ENCODE measurements at places on chromosomes 5 and 9.

DNA sequence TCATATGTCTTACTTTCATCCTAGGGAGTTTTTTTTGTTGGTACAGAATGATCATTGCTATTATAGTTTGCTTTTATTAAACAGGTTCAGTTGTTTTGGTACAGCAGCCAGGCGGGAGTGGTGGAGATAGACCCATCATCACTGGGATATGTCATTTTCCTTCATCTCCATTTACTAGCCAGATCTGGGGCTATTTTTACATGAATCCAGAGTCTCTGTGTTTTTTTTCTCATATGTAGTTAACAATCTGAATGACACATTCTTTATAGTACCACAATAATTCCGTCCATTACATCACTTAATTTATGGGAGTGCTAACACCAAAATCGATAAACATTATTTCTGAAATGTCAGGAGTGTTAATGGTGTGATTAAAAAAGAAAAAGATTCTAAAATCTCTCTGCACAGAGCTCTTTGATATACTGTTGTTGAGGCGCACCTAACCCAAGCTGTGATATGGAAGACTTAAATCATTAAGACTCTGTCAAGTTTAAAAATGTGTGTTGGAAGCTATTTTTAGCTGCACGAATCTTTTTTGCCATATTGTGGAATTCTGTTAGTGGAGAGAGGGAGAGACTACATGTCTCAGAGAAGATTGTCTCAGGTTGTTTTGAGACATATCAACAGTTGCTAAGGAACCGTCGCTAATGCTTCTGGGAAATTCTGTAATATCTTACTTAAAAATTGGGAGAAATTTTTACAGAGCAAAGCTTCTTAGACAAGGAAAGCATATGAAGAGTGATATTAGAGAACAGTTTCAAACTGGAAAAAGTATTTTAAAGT, 59.6 kb downstream of the RPS23 start:
- no peak for DNase-seq

GRCh38 chr5:82855893-82856550, 221.2 kb downstream of the TMEM167A start:
- no peak for DNase-seq

DNA sequence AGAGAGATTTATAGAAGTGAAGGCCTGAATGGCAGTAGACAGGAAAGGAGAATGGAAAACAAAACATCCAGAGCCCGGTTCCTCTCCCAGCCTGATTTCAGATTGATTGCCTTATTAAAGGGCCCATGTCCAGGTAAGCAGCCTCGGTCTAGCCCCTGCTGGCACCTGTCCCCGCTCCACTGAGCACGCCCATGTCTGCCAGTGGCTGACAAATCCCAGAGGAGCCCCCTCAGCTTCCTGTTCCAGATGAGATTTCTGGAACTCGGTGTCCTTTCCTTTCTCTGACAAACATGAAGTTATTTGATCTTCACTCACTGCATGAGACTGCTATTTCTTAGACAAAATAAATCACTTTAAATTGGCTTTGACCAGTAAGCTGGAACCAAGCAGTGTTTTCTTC, 187.0 kb upstream of the ADCY2 start:
- DNase-seq, result no peak

- DNase-seq, result no peak
Measured at GRCh38 chr5:181199881-181200638, 4.9 kb downstream of the TRIM7 start.

- no peak for DNase-seq
Measured at GRCh38 chr5:83776437-83777031, 55.9 kb upstream of the HAPLN1 start.

DNA sequence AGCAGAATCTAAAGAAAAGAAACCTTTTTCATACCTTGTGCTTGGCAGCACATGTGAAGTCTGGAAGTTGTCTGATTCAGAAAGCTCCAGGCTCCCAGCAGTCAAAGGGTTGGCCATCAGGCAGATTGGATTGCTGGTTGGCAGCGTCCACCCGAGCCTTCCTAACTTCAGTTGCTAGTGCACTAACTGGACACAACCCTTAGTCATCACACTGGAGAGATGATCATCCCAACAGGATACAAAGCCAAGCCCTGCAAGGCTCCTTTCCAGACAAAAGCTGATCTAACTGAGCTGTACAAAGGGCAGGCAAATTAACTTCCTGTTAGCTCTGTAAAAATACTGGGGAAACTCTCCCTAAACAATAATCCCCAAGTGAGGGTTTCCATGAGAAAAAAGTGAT, 185.6 kb downstream of the SNX18 start:
- no peak for DNase-seq

GRCh38 chr5:60399507-60399906, 300.5 kb downstream of the DEPDC1B start:
- no peak for DNase-seq

GRCh38 chr9:129319938-129320481, 141.9 kb upstream of the IER5L start:
- DNase-seq, result no peak

GRCh38 chr9:129026442-129027223, 1.5 kb downstream of the SH3GLB2 start:
- DNase-seq, result peak; percentile 75

DNA sequence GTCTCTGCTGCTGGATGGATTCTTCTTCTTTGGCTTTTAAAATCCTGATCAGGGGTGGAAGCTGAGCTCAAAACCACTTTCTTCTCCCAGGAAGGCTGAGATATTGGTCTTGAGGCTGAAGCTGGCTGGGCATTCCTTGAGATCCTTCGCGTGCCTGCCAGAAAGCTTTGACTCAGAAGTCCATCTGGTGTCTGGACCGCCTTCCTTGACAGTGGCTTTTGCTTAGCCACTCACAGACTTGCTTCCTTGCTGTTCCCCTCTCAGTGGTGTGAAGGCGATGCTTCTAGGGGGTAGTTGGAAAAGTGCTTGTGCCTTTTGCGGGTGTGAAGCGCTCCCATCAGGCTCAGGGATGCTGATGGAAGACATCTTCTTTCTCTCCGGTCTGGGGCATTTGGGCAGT, 45.9 kb downstream of the RGS3 start:
- DNase-seq, result no peak

GRCh38 chr5:179342577-179342976, 2.7 kb downstream of the ADAMTS2 start:
- peak; percentile 20 for DNase-seq

DNA sequence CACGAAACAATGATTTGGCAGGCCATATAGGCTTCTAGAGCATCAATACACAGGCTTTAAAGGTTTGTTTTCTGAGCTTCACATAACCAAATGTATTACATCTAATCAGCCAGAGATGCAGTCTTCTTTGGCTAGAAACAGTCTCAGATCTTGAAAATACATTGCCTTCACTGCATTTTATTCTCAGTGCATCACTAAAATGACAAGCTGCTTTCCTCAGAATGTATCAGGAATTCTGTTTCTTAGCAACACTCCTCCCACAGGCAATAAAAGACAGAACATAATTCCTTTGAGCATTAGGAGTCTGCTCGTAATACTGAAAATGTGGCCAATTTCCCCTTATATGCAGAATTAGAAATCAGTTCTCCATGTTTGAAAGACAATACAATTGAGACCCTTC, 36.9 kb downstream of the FEM1C start:
- DNase-seq, result no peak

DNA sequence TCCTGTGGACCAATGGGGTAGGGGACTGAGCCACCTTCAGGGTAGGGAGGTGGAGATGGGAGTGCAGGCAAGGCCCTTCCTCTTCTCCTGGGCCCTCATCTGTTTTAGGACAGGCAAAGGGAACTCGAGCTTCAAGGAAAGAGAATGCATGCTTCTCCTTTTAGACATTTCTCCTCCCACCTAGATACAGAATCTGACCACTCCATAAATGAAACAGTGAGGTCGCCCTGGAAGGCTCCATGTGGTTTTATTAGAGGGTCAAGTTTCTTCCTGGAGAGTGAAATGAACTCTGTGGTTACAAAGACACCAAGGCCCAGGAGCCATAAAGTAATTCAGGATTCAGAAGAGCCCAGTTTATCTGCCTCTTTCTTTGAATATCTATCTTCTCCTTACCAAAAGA, 14.9 kb downstream of the LHFPL2 start:
- no peak for DNase-seq

- DNase-seq, result no peak
Measured at GRCh38 chr5:153823036-153823435, 215.7 kb downstream of the FAM114A2 start.

DNA sequence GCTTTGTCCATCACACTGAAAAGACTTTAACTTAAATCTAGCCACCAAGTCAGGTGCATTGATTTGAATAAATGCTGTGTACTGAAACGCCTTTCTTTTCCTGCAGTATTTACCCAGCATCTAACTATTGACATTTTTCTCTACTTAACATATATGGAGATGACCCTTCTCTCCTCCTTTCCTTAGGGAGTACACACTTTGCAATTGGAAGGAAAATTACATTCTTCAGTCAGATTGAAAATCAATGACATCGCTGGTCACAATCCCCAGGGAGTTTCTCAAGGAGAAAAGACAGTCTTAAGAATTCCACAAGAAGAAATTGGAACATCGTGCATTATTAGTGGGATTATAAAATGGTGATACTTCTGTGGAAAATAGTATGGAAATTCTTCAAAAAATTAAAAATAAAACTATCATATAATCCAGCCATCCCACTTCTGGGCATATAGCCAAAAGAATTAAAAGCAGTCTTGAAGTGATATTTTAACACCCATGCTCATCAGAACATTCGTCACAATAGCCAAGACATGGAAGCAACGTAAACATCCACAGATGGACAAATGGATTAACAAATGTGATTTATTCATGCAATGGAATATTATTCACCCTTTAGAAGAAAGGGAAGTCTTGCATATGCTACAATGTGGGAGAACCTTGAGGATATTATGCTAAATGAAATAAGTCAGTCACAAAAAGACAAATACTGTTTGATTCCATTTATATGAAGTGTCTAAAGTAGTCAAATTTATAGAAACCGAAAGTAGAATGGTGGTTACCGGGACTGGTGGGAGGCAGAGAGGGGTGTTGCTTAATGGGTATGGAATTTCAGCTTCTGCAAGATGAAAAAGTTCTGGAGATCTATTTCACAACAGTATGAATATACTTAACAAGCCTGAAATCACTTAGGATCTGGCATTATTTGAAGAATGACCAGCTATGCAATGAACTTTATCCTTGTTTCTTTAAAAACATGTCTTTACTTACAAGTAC, 14.3 kb upstream of the FREM1 start:
- no peak for DNase-seq

DNA sequence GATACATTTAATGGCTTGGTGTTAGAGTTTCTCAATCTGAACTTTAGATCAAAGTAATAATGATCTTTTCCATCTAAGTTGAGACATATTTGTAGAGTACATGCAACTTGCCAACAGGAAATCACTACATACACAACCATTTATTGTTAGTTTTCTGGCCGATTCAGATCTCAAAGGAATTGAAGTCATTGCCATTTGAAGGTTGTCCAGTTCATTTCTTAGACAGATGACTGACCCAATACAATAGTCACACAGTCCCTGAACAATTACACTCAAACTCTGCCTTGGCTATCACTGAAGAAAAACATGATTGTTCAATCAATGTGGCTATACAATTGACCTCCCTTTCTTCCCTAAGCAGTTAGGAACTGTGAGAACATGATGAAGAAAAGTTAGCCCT, 753.2 kb upstream of the RIOK2 start:
- no peak for DNase-seq

GRCh38 chr9:32403567-32404260, 19.3 kb downstream of the ACO1 start:
- no peak for DNase-seq

GRCh38 chr5:135013445-135013844, 20.6 kb downstream of the PITX1 start:
- DNase-seq, result no peak

DNA sequence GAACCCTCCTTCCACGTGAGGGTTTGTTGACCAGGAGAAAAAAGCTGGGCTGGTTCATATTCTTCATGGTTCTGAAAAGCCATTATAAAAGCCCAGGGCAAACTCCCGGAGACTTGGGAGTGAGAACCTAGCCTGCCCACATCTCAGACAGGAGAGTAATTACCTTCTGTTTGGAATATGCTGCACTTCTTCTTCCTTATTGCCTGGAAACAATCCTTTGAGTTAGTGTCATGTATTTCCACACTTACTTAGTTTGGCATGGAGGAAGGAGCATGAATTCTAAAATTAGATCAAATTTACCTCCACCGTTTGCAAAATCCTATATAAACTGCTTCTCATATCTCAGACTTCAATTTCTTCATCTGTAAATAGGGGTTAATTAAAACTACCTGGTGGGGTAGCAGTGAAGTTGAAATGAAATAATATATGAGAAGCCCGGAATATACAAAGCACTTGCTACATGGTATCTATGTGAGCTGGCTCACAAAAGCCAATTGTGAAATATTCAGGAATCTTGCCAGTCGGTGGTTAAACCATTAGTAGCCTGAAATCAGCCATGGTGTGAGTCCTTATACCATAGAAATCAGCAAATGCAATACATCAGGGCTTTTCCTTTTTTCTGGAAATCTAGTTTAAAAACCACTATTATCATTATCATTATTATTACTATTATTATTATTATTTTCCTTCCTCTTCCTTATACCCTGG, 140.0 kb upstream of the RAD23B start:
- DNase-seq, result no peak

GRCh38 chr9:115132648-115133047, 14.7 kb upstream of the TNC start:
- DNase-seq, result no peak

DNA sequence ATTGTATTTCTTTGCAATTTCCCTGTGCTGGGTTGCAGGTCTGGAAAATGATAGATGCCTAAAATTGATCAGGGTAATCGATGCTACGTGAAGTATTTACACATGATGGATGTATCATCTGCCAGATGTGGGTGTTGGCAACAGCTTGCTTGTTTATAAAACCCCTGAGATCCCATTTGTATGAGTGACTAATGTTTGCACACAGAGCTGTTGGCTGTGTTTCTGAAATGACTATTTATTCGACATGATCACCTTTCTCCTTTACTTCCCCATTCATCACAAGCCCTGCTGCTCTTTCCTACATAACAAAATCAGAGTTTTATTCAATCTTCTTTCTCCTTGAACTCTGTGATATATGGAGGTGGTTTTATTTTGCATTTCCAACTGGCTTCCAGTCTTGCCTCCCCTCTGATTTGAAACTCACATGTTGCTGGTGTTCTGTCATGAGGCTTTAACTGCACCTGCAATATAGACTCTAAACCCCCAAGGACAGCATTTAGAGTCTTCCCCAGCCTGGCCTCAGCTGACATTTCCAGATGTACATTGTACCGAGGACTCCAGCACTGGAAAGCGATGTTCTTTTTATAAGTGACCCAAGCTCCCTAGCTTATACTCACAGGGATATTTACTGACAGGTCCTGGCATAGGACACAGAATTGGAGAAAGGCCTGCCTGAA, 50.7 kb upstream of the SHB start:
- no peak for DNase-seq

DNA sequence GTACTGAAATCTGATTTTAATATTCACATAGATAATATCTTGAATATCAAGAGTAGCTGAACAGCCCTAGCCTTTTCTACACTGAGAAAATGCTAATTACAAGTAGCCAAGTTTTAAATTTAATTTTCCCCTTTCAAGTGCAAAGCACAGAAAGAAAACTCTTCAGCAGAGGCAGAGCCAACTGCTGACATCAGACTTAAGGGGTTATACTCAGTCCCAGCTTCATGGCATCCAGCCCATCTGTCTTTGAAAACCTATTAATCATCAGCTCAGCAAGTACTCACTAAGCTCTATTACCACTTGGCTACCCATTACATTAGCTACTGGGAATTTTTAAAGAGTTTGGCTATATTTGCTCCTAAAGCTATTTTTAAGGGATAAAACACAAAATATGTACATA, 220.5 kb downstream of the SLC12A2 start:
- DNase-seq, result no peak

GRCh38 chr5:125043781-125044391, 297.4 kb upstream of the ZNF608 start:
- no peak for DNase-seq

GRCh38 chr5:73810429-73810828, 184.4 kb downstream of the ARHGEF28 start:
- DNase-seq, result no peak

All from RPMI8226 (cell line).